Left renal pelvis (tissue), 4 donors: ENCODE measurements at places on chromosomes 2 and 18.

GRCh38 chr18:29154196-29154757 is 977.3 kb upstream of the CDH2 start:
- no peak for DNase-seq

- DNase-seq, result no peak
These were observed 48.4 kb downstream of the LRP1B start for GRCh38 chr2:142082368-142082767.

DNA sequence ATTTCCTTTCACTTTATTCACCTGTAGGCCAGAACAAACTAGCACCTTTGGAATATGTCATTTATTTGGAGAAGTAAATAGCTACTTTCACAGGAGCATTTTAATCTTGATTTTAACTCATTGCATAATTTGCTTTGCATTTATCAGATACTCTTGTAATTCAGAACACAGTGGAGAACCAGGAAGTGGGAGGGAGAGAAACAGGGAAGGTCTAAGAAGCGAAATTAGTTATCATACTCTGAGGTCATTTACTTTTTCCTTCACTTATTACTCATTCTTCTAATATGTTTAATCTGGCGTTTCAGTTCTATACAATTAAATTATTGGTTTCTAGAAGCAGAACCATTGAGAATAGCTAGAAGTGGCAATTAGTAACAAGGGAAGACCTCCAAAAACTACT is 20.7 kb downstream of the RBM44 start:
- DNase-seq, result no peak

DNA sequence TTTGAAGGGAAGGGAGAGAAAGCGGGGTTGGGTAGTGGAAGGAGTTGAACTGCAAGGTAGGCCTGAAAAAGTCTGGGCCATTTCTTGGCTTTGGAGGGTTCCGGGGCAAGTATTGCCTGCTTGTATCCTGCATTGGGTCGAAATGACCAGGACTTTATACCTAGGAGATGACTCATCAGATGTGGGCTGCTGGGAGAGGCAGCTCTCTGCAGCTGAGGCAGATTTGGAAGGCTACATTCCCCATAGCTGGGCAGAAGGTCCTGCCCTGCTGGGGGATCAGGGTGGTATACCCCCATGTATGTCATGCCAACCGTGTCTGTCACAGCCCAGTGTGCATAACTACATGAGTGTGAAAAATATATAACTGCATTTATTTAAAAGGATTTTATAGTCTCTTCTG is 171.8 kb upstream of the SPRED2 start:
- DNase-seq, result no peak

- DNase-seq, result no peak
These were observed 68.6 kb downstream of the NABP1 start for GRCh38 chr2:191746346-191747169.

DNA sequence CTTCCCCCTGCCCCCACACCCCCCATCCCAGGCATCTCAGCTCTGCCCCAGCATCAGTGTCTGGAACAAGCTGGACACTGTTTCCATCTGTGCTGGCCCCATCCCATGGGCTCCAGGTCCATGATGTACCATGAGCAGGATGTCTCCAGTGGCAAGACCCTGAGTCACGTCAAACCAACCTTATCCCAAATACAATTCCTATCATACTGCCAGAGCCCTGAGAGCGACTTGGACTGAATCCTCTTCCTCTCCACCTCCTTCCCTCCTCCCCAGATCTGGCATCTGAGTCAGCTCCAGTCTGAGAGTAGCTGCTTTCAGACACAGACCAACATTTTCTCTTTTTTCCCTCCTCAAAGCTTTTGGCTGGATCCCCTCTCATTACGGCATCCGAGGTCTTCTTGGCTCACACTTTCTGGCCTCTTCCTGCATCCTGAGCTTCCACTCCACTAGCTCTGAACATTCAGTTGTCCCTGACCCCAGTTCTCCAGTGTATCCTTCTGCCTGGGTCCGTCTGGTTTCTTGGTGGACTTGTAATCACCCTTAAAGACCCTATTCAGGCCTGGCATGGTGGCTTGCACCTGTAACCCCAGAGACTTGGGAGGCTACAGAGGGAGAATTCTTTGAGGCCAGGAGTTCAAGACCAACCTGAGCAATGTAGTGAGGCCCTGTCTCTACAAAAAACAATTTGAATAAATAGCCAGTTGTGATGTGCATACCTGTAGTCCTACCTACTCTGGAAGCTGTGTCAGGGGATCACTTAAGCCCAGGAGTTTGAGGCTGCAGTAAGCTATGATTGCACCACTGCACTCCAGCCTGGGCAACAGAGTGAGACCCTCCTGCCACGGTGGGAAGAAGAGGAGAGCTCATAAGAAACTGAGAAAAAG is 68.3 kb downstream of the ACKR3 start:
- no peak for DNase-seq

DNA sequence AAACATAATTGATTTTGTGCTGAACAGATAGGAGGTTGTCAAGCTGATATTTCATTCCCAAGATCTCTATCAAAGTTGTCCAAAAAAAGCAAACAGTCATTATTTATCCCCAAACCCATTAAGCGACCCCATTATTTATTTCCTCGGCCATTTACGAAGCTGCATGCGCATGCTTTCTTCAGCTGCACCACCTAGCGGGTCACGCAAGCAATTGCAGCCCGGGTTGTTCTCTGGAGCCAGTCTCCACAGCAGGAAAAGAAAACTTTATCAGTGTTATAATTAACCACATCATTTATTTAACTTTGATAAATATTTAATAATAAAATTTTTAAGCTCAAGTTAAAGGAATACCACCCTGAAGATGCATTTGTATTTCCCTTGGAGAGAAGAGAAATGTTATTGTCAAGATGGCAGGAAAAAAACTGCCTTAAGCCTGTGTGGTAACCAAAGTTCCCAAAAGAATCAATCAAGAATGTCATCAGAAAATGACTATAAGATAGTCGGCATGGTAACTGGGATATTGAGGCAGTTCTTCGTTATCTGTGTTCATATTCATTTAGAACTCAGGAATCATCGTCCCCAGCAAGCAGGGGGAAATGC is 304.7 kb downstream of the FBXO15 start:
- peak; percentile 8 for DNase-seq

DNA sequence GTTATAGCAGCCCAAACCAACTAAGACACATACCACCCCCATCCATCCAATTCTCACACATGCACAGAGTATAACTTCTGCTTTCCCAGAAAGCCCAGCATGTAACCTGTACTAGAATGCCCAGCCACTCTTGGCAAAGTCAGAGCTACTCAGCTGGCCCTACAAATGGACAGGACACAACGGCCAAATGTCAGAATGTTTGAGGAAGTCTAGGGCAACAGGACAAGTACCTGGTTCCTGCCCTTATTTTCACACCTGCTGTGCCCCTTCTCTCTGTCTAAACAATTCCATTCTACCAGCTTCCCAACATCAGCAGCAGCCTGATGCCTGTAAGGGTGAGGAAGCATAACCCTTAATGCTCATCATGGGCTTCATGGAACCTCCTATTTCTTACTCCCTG is 15.1 kb upstream of the BZW1 start:
- no peak for DNase-seq

- no peak for DNase-seq
These were observed 563.9 kb downstream of the DCC start for GRCh38 chr18:52903857-52904256.

DNA sequence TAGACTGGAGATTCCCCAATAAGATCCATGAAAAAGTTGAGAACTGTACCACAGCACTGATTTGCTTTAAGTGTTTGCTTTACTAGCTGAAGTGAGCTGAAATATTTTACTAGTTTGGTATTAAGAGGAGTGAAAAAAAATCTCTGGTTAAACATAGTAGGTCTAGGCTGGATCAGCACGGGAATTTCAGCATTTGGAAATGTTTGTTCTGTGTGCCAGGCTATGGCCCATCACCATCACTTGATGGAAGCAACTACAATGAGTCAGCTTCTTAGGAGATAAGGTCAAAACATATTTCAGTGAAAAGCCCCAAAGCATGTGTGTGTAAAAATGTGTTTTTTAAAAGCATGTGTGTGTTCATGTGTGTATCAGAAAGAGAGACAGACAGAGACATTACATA is 131.4 kb upstream of the DNMT3A start:
- no peak for DNase-seq

DNA sequence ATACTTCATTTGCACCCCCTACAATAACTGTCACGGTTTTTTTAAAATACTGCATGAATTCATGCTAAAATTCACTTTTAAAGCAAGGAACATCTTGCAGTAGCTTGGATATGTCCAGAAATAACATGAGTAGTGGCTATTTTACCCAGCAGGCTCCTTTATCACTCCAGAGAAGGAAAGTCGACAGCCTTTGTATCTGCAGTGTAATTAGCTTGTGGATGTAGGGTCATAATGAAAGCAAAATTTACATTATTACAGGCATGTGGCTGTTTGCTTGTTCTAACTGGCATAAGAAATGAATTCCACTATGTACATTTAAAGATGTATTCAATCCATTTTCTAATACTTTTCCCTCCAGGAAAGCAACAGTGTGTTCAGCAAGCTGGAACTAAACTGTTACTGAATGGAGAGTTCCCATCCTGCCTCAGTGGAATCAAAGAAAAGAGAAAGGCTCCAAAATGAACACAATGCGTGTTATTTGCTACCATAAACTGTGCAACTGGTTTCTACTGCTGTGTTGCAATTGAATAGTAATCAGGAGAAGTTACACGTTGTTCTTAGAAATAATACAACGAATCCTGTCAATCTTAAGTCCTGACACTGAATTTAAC is 321.2 kb upstream of the VRK2 start:
- DNase-seq, result no peak

- no peak for DNase-seq
These were observed 93.7 kb upstream of the ID2 start for GRCh38 chr2:8587920-8588830.

DNA sequence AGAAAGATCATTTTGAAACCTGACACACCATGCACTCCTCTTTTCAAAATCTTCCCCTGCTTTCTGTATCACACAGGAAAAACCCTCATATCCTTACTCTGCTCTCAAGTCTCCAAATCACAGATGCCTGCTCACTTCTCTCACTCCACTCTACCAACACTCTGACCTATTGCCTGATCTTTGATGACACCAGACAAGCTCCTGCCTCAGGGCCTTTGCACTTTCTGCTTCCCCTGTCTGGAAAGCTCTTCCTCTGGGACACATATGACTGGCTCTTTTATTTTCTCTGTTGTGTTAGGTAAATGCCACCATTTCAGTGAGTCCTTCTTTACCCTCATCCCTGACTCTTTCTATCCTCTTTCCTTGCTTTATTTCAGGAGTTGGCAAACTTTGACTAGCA is 1300.7 kb upstream of the ZEB2 start:
- DNase-seq, result no peak

DNA sequence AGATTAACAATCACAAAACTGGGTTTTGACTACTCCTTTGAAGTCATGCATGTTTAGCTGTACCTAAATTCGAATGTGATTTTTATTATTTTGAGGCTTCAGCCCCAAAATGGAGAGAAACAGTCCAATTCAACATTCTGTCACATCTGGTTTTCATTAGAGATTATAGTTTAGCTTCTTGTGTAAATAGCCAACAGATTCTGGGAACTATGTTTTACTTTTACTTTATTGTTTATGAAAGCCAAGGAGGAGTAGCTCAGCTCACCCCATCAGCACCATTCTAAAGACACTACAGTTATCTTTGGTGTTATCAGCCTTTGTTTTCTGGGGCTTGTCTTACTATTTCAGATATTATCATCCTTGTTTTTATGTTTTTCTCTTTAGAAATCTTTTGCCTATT is 465.0 kb upstream of the CWC22 start:
- DNase-seq, result no peak

GRCh38 chr2:233845301-233846060 is 8.9 kb downstream of the HJURP start:
- DNase-seq, result no peak

GRCh38 chr2:156652691-156653090 is 216.5 kb downstream of the GPD2 start:
- DNase-seq, result no peak

- no peak for DNase-seq
These were observed 48.2 kb downstream of the AGAP1 start for GRCh38 chr2:235541838-235542549.

DNA sequence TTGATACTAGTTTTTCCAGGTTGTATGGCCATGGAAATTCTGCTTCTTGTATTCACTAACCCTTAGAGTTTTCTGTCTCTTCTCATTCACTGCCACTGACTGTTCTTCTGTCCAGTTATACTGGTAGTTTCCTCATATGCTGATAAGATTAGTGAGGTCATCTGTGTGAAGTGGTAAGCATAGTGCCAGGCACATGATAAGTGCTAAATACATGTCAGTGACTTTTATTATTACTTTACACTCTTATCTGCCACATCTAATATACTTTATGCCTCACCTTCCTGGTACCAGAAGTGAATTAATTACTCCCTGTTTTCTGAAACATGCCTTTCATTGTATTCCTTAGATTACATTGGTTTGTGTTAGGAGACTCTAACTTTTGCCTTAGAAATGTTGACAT is 91.3 kb downstream of the NBEAL1 start:
- DNase-seq, result no peak

- DNase-seq, result no peak
These were observed 24.5 kb downstream of the SIGLEC15 start for GRCh38 chr18:45850021-45850420.

GRCh38 chr2:84217456-84217855 is 241.6 kb downstream of the SUCLG1 start:
- DNase-seq, result no peak

- DNase-seq, result no peak
These were observed 45.2 kb downstream of the ACVR1 start for GRCh38 chr2:157830696-157831570.

- no peak for DNase-seq
These were observed 37.5 kb upstream of the ZNF385B start for GRCh38 chr2:179898873-179899272.

DNA sequence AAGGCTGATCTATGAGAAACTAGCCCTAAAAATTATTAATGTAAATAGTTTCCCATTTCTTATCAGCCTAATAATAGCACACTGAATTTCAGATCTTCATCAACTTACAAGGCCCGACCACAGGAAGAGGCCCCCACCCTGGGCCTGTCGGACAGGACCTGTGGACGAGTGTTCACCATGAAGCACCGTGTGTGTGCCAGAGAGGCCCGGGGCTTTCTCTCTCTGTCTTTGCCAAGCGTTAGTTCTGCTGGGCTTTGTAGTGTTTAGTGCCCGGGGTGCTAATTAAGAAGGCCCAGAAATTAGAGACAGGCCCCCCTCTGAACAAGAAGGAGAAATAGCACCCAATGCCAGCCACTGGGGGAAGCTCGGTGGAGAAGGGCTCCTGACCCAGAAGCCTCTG is 265.7 kb downstream of the TWIST2 start:
- DNase-seq, result no peak

DNA sequence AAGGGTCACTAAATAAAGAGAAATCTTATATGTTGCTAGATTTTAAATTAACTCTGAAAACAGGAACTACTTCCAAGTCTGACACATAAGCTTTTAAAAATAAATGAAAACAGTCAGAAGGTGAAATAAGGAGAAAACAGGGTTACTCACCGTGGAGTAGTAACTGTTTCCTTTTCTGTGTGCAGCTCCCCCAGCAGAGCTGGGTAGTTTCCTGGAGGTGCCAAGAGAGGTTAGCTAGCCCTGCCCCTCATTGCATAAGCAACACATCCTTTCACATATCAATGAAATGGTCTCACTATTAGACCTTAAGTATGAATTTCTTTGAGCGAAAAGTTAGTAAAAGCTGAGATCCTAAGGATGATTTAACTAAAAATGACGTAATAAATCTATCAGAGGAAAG is 54.0 kb upstream of the GPR75 start:
- DNase-seq, result no peak
